BE2C (cell line): ENCODE measurements at places on chromosomes 1 and 21.
A peak's percentile ranks its signal among the peaks of the same experiment; 100 is the strongest.

DNA sequence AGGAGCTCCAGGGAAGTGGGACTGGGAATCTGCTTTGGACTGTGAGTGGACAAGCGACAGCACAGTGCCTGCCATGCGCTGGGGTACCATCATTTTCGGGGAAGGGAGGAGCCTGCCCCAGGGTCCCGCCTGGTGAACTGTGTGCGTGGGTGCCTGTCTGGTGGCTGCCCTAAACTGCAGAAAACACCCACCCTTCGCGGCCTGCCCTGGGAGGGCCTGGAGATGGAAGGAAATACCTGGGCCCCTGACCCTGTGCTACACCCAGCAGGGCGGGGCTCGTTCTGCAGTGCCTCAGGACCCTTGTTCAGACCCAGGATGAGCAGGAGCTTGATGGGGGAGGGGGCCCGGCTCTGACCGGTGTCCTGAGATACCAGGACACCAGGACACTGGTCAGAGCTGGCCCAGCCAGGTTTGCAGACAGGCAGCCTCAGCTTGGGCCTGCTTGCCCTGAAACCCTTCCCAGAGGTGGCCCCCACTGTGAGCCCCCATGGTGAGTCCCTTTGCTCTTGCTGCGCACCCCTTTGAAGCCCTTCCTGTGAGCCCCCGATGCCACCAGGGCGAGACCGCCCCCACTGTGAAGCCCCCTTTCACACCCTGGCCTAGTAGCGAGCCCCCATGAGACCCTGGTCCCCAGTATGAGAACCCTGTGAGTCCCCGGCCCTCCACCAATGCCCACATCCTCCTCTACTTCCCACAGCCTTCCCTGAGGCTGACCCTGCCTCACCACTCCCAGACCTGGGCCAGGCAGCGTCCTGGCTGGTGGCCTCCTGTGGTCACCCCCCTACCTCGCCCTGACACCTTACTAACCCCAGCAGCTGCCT, 2.6 kb downstream of the GJC2 start:
- peak; percentile 9 for DNase-seq

- no peak for DNase-seq
These were observed 147.1 kb downstream of the ADSS2 start for GRCh38 chr1:244304656-244305055.

- DNase-seq = no peak
These were observed 22.5 kb upstream of the FCRL5 start for GRCh38 chr1:157574836-157575235.

GRCh38 chr1:38527373-38527966, 332.1 kb downstream of the RRAGC start:
- no peak for DNase-seq

GRCh38 chr1:158147401-158147800, 33.3 kb upstream of the CD1D start:
- DNase-seq = no peak

GRCh38 chr1:26283279-26283853, 3.5 kb downstream of the SH3BGRL3 start:
- DNase-seq = no peak

GRCh38 chr1:153938996-153939395, 7.5 kb downstream of the DENND4B start:
- no peak for DNase-seq

DNA sequence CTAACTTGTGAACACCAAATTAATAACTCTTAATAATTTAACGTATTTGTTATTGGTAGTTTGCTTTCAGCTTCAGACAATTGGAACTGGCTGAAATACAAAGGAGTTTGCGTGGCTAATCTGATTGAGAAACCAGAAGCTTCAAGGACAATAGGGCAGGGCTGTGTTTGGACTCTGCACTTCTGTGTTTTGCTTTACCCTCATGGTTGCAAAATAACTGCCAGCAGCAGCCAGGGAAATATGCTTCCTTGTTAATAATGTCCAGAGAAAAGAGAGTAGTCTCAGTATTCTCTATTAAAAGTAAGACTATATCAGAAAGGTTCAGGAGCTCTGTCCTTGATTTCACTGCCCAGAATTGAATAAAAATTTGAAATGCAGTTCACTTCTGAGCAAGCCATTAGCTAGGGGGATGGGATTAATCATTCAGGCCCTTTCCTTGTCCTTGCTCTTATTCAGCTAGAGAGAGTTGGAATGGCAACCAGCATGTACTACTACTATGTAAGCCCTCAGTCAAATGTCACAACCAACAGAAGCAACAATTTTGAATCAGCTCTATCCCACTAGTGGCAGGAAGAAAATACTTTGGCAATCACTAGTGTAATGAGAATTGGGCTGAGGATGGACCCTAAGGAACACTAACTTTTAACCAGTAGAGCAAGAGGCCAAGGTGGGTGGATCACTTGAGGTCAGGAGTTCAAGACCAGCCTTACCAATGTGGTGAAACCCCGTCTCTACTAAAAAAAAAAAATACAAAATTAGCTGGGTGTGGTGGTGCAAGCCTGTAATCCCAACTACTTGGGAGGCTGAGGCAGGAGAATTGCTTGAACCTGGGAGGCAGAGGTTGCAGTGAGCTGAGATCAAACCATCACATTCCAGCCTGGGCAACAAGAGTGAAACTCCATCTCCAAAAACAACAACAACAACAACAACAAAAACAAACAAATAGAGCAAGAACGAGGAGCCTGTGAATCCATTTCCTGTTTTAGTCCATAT, 76.8 kb downstream of the POU2F1 start:
- DNase-seq = peak; percentile 24

DNA sequence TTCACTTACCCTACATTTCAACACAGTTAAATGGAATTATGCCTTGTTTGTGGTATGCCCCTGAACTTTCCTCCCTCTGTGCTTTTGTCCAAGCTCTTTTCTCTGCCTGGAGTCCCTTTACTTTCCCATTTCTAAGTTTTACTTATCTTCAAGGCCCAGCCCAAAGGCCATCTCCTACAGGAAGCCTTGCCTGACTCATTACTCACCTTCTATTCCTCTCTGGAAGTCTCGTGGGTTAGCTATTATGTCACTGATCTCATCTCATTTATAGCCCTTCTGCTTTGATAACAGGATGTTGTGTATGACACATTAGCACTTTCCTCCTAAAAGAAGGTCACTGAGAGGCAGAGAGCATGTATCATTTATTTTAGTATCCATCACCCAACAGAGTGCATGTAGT, 78.8 kb upstream of the CD1D start:
- no peak for DNase-seq

- DNase-seq = peak; percentile 34
These were observed 485 bp downstream of the SIPA1L2 start for GRCh38 chr1:232629250-232630046.

GRCh38 chr1:226732856-226733291, 6.2 kb downstream of the ITPKB start:
- DNase-seq = no peak

- no peak for DNase-seq
These were observed 121.7 kb downstream of the ZZZ3 start for GRCh38 chr1:77560741-77561140.

DNA sequence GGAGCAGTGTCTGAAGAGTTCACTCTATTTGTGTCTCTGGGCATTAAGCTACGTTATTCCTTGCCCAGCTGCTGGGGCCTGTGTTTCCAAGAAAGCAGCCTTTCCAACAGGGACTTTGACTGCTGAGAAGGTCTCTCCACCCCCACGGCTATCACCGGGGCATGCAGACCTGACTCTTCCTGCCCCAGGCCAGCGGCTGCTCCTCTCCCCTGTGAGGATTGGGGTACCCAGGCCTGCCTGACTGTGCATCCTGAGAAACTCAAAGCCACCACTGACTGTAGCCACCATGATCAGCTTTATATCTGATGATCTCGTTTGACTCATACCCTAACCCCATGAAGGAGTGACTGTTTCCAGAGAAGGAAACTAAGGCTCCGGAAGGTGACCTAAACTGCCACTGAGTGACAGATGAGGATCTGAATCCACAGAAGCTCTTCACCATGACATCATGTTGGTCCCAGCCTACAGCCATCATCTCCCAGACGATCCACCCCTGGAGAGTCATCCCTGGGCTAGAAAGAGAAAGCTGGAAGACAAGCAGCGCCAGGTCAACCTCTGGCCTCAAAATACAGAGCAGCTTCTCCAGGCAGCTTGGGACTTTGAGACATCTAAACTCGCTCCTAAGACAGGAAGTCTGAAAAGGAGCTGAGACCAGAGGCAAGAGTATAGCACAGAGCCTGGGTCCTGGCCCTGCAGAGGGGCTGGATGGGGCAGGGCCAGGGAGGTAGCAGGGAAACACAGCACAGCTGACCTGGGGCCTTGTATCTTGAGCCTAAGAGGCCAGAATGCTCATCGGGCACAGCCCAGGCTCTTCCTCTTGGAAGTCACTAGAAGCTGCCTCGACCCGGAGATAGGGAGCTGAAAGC, 244.0 kb upstream of the VAMP3 start:
- DNase-seq = no peak

GRCh38 chr1:68132426-68133130, 82.2 kb upstream of the DIRAS3 start:
- no peak for DNase-seq

- DNase-seq = no peak
These were observed 180.0 kb upstream of the DUSP10 start for GRCh38 chr1:221921936-221922335.

DNA sequence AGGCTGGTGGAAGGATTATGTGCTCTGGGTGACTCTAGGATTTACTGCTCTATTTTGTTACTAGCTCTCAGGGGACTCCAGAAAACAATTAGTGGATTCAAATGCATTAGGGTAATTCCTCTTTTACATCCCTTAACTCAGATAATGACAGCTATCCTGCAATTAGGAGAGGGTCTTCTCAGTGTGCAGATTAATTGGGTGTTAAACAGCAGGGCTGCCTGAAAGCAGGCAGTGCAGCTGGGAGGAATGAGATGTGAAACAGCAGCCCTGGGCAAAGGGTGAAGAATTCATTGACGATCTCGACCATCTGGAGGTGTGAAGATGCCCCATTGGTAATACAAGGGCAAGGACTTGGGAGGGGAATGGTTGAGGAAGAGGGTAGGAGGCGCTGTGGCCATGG, 66.1 kb downstream of the HTR6 start:
- DNase-seq = no peak

GRCh38 chr1:41762251-41762650, 156.5 kb downstream of the HIVEP3 start:
- DNase-seq = no peak

DNA sequence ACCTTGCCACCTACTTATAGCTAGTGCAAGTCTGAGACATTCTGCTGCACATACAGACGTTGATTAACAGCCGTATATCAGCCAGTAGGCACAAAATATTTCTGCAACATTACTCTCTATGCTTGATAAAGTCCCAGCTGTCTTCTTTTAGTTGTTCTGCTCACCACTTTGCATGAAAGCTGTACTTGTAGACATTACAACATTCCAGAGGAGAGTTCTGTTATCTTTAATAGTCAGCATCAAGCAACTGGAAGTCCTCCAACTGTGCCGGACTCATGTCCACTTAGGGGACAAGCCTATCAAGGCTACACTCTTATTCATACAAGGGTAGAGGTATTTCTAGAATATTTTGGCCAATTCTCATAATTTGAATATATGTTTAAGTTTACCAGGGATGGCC, 50.0 kb downstream of the CACHD1 start:
- DNase-seq = no peak

GRCh38 chr1:180652792-180653191, 21.0 kb downstream of the XPR1 start:
- no peak for DNase-seq

DNA sequence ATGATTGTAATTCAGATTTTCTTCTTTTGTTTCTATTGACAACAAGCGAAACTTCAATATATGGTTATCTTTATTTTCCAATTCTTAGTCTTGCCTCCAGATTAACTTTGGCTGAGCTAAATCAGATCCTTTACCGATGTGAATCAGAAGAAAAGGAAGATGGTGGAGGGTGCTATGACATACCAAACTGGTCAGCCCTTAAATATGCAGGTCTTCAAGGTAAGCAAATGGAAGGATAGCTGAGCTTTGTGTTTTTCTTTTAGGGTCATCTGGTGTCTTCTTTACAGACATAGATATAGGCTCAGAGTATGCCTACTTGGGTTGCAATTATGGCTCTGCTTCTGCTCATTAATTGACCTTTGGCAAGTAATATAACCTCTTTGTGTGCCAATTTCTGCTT, 37.7 kb downstream of the AGL start:
- DNase-seq = no peak

- no peak for DNase-seq
These were observed 6.9 kb upstream of the RABGAP1L start for GRCh38 chr1:174152427-174152826.

GRCh38 chr1:39117899-39118450, 86.5 kb upstream of the MACF1 start:
- DNase-seq = no peak

DNA sequence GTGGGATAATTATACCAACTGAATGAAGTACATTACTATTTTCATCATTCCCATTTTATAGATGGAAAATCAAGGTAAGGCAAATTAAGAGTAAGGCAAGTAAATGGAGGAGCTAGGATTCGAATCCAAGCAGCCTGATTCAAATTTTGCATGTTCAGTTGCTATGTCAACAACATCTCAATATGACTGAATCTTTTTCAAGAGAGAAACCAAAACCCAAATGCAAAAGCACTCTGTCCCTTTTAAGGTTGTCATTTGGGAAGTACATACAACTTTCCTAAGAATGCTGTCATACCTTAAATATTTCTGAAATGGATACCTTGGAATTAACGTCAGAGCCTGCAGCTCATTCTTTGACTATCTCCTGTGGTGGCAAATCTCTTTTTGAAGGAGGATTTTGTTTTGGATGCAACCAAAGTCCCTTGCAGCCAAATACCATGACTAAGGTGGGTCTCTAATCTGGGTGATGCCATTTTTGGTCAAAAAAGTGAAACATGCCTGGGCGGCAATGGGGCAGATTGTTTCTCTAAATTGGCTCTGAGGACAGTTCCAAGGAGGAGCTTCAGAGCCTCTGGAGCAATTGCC, 25.4 kb downstream of the ADAMTS1 start:
- DNase-seq = no peak

DNA sequence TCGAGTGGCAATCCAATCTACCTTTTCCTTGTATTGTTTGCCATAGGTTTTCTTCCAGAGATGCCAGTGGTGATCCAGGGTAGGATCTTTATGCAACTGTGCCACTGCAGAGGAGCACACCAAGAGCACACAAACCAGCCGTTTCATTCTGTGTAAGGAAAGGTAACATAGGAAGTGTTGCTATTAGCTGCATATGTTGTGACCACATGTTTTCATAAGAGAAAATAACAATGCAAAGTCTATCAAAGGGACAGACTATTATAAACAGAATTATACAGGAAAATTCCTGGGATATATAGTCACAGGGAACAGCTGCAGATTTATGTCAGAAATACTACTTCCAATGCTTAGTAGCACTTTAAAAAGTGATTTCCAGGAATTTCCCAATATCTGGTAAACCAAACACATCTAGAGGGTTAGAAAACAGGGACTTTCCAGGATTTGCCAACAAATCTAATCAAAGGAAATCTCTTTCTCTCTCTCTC, 919 bp downstream of the CTSS start:
- no peak for DNase-seq

GRCh38 chr1:165895451-165895871, 68.0 kb downstream of the UCK2 start:
- DNase-seq = no peak

- no peak for DNase-seq
These were observed 38.3 kb downstream of the GJA5 start for GRCh38 chr1:147722124-147722523.
